NCI-H1092 treated with DMSO at 0.1 percent for 48 hours (cell line): ENCODE measurements at places on chromosomes 5 and 9.
A peak's percentile ranks its signal among the peaks of the same experiment; 100 is the strongest.

- DNase-seq: peak; percentile 62
These were observed 74.3 kb upstream of the SSBP2 start for GRCh38 chr5:81825237-81825636.

GRCh38 chr9:73611032-73611431 is 459.4 kb downstream of the ANXA1 start:
- DNase-seq: no peak

DNA sequence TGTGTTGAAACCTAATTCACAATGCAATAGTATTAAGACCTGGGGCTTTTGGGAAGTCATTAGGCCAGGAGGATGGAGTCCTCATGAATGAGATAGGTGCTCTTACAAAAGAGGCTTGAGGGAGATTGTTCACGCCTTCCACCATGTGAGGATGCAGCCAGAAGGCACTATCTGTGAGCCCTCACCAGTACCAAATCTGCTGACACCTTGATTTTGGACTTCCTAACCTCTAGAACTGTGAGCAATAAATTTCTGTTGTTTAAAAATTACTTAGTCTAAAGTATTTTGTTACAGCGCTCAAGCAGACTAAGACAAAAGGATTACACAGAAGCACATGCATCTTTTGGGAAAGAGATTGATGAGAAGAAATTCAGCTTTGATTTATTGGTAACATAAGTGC is 232.9 kb upstream of the NR4A3 start:
- DNase-seq: no peak

DNA sequence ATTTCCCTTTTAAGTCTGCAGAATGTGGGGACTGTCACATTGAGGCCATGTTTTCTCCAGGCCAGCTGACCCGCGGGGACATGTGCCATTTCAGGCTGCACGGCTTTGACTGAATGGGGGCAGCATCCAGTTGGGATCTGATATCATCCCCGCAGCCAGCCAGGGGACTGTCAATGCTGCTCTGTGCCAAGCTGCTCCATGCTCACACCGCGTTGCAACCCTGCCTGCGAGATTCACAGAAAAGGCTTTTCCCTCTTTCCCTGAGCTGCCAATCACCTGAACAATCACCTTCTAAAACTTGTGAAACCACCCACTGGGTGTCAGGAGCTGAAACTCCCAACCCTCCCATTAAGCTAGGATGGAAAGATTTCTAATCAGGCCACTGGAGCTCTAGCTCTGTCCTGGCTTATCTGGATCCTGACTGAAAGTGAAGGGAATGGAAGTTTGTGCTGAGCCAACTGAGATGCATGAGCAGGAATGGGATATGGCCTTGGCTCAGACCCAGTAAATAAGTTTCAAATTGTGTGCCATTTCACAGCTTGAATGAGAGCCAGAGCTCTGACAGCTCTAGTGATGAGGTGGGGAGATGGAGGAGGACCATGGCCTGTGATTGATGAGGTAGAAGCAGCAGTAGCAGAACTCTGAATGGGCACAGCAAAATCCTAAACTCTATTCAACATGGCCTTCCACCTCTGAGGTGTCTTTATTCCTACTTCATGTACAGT is 34.5 kb upstream of the ZNF366 start:
- no peak for DNase-seq

- no peak for DNase-seq
These were observed 42.1 kb downstream of the NKD2 start for GRCh38 chr5:1050423-1051365.

DNA sequence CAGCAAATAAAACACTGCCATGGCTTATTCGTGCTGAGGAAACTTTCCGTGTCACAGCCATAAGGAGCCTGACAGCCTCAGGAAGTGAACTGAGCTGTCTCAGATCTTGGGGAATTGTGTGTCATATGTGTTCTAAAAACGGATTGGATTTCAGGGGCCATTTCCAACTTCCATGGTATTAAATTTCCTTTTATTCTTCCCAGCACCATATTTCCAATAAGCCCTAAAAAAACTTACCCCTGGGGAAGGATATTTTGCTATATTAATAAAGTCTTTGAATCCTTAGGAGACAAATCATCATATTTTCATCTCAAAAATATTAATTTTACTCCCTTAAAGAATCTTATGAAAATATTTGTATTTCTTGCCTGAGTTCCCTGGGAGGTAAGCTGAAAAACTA is 93.9 kb downstream of the LHFPL2 start:
- no peak for DNase-seq
